ENCODE measurements at places on chromosomes 2 and 18.

- no peak for DNase-seq
These were observed 113.4 kb downstream of the MC4R start for GRCh38 chr18:60259052-60259681.

GRCh38 chr2:196427986-196428634, 211.4 kb upstream of the CCDC150 start:
- no peak for DNase-seq

DNA sequence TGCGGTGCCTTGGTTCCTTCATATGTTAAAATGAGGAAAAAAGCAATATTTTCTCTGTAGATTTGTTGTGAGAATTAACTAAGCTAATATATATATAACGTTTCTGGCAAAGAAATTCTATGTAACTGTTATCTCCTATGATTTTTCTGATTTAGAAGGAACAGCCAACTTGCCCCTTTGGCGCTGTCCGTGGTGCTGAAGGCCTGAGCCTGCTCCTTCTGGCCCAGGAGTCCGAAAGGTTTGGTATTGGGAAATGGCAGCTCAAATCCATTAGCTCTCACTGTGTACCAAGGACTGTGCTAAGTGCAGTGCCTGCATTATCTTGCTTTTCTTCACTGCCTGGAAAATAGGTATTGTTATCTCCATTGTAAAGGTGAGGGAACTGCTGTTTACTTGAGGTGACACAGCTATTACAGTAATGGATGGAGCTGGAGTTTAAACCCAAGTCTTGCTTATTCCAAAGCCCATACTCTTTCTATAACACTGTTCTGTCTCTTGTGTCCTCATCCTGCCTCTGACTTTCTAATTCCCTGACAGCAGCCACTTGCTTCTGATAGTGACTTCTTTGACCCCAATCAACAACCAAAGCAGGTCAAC, 52.2 kb downstream of the C1QL2 start:
- DNase-seq: no peak

DNA sequence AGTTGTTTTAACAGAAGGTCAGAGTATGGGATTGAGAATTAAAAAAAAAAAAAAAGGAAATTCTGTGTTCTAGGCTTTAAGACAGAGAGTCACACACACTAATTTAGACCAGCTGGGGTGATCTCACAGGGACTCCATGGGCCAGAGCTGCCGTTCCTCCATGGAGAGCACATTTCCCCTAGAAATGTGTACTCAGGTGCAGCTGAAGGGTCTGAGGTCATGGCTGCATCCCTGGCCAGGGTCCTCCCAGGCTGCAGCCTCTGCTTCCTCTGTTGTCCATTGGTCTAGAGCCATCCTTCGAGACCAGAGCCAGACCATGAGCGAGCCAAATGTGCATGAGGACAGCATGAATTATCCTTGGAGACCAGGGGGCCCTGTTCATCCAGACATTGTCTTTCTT, 190.1 kb upstream of the TNP1 start:
- DNase-seq: peak; percentile 78

DNA sequence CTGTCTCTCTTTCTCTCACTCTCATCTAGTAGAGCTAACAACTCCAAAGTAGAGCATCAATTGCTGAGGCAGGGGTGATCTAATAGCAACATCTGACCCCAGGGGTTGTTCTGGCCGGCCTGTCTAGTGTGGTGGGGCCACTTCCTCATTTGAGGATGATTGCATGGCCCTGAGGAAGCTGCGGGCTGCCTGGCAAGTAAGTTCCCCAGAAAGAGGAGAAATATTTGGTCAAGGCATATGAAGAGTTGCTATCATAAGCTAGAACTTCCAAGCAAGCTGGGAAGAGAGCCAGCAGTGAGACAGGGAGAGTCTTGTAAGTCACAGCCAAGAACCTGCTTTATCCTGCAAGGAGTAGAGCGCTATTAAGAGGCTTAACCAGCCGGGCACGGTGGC, 50.8 kb upstream of the TMEM87B start:
- no peak for DNase-seq

DNA sequence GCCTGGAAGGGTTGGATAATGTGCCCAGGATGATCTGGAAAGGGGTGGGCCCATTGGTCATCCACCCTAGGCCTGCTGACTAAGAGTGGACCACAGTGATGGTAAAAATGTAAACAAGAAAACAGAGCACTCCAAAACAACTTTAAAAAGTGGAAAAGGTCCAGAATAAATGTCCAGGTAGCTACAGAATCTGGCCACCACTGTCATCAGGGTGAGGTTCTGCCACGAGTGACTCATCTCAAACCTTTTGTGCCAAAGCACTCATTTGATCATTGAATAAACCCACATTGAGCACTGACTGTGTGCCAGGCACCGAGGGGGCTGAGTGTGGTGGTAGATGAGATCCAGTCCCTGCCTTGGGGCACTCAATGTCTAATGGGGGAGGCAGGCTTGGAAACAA, 64.9 kb downstream of the EMX1 start:
- no peak for DNase-seq

- DNase-seq: no peak
These were observed 42.9 kb upstream of the TNFRSF11A start for GRCh38 chr18:62282188-62282629.

DNA sequence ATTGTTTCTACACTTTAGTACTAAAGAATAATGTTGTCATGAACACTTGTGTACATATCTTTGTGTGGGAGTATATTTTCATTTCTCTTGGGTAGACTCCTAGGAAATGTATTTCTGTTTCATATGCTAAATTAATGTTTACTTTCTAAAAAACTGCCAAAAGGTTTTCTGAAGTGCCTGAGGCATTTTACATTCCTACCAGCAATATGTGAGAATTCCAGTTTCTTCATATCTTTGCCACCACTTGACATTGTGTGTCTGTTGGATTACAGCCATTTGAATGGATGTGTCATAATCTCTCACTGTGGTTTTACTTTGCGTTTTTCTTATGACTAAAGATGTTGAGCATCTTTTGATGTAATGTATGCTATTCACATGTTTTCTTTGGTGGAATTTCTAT, 428.2 kb upstream of the KCNH7 start:
- no peak for DNase-seq

DNA sequence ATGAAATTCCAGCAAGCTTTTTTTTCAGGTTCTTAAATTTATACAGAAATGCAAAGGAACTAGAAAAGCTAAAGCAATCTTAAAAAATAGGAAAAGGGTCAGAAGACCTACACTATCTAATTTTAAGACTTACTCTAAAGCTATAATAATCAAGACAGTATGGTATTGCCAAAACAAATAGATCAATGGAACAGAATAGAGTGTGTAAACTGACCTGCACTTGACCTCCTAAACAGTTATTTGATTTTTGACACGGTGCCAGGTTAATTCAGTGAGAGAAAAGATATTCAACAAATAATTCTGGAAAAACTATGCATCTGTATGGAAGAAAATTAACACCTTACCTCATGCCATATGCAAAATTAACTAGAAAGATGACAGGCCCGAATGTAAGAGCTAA, 73.6 kb downstream of the OLA1 start:
- DNase-seq: no peak

DNA sequence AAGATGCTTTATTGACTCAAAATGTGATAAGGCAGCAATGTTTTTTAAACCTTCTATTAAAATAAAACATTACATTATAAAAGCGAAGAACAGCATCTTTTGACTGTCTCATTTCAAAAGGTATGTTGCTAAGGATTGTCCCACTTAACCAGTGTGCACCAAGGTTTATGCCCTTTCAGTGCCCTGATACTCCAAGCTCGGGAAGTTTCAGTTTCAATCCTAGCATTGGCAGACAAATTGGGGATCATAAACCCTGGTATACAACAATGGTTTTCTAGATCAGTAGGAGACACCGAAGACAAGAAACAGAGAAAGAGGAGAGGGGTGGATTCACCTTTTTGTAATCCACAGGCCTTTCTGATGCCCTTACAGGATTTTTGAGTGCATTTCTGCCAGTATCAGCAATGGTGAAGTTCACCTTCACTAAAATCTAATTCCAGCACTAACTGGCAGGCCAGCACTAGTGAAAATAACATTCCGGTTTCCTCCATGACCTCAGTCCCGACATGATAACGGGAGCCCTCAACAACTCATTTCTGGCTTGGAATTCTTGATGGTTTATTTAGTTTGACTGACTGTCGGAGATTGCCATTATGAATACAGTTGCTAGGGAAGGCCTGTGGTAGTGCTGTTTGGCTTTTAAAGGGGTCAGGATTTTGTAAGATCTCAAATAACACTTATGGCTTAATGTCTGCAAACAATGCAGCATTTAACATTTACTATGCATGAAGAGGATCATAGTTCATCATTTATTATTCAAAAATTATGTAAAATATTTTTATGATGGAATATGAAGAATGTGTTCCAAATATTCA, 33.3 kb upstream of the FIGN start:
- DNase-seq: no peak

DNA sequence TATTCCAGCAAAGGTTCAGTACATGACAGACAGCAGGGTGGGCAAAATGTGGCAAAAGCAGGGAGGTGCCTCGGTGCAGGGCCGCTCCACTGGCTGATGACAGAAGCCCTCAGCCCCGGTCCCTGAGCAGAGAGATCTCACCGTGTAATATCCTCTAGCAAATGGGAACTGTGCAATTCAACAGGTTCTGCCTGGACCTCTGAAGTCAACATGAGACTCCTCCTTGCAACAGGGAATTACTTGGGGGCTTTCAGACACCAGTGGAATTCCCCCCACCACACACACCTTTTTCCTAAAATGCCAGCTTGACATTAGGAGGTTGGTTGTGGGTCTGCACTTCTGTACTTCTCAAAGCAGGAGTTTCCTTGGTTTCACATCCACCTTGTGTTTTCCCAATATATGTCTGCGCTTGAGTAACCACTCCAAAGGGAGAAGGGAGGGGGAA, 50.8 kb downstream of the SPRED2 start:
- DNase-seq: no peak

GRCh38 chr2:100818003-100818605, 1.8 kb upstream of the NPAS2 start:
- no peak for DNase-seq

- peak; percentile 63 for DNase-seq
These were observed 137.8 kb downstream of the PID1 start for GRCh38 chr2:229133155-229133772.

DNA sequence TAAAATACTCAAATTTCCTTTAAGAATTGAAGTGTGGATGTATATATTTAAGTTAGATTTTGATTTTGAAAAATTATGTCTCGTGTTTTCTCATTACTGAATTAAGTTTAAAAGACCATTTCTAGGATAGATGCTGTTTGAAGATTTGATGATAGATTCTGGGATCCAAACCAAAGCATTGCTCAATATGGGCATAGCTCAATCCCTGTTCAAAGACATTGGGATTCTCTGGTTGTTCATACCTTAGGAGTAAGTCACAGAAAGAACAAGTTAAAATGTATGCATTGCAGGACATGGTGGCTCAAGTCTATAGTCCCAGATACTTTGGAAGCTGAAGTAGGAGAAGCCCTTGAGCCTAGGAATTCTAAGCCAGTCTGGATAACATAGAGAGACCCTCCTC, 622.3 kb downstream of the ADCYAP1 start:
- DNase-seq: no peak

- no peak for DNase-seq
These were observed 169.6 kb downstream of the KCNS3 start for GRCh38 chr2:18047896-18048657.

GRCh38 chr2:7722212-7722910, 805.1 kb downstream of the RNF144A start:
- no peak for DNase-seq

DNA sequence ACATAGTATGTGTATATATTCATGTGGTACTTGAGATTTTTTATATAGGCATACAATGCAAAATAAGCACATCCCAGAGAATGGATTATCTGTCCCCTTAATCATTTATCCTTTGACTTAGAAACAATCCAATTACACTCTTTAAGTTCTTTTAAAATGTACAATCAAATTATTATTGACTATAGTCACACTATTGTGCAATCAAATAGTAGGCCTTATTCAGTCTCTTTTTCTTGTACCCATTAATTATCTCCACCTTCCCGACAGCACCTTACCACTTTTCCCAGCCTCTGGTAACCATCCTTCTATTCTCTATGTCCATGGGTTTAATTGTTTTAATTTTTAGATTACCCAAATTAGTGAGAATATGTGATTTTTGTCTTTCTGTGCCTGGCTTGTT, 914.1 kb downstream of the CCDC85A start:
- no peak for DNase-seq

GRCh38 chr2:152718909-152719645, 657 bp downstream of the ARL6IP6 start:
- DNase-seq: peak; percentile 2

DNA sequence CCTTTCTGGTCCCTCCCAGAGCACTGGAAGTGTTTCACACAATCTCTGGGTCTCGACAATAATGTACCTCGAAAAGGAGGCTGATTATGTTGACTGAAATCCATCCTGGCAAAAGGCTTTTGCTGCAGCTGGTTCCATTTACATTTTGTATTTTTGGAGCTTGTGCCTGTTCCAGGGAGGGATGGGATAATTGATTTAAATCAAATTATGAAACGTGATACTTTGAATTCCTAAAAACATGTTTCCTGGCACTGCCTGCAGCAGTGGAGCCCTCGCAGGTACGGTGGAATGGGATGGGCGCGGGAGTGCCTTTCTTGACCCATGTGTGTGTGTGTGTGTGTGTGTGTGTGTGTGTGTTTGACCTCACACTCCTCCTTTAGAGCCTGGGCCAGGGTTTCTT, 455.5 kb upstream of the MEIS1 start:
- no peak for DNase-seq

DNA sequence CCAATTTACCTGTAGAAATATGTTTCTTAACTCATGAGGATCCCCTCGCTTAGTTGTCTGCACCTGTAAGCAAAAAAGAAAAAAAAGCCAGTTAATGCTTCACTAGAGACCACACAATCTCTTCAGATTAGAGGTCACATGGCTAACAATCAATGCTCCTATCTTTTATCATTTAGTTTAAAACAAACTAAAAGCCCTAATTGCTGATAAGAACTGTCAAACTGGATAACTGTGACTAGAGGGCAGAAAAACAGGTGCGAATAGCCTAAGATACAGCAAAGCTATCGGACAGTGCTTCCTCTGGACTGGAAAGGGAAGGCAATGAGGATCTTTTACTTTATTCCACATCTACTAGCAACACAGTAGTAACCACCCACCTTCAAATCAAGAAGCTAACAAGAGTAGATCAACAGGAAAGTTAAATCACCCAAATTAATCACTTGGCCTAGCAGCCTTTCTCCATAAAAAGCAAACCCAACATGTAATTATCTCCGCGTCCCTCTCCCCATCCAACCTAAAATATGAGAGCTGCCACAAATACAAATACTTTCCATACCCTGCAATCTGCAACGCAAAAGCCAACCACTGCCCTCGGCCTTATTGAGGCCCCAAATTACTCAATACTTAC, 734 bp downstream of the SLC25A12 start:
- no peak for DNase-seq

GRCh38 chr2:180564051-180564450, 416.4 kb upstream of the UBE2E3 start:
- DNase-seq: no peak

DNA sequence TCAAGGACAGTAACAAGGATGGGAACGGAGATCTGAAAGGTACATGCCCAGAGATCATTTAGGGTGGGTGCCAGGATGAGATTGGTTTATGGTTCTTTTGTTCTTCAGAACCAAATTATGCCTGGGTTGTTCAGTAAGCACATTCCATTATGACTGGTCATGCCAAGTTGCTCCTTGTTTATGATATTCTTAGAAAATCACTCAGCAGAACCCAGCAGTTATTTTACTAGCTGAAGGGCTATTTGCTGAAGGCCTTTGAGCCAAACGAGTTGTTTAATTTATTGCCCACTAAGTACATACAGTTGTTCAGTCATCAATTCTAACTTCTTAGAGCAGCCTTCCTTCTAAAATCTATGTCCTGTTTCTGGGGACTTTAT, 635 bp downstream of the SLC3A1 start:
- DNase-seq: no peak

- DNase-seq: no peak
These were observed 18.9 kb downstream of the TWIST2 start for GRCh38 chr2:238866656-238867277.

Data from SHP77 treated with DMSO at 0.1 percent for 48 hours (cell line).